Uterus (tissue), 4 donors: ENCODE measurements at places on chromosomes 12 and 14.

- H3K27ac ChIP-seq, result no peak overlapping the region
- no peak for DNase-seq
- H3K36me3 ChIP-seq, result no peaks in the 10 kb centered on the region
- H3K4me1 ChIP-seq, result no peaks in the 10 kb centered on the region
- no peak overlapping the region for H3K4me3 ChIP-seq
These were observed 39.8 kb downstream of the GRIN2B start for GRCh38 chr12:13941258-13942249.

GRCh38 chr14:56121816-56122215 lies 3.6 kb downstream of the PELI2 start:
- no peak overlapping the region for H3K27ac ChIP-seq
- DNase-seq, result no peak
- no peaks in the 10 kb centered on the region for H3K36me3 ChIP-seq

GRCh38 chr12:113980537-113981337 lies 14.6 kb upstream of the RBM19 start:
- peak; percentile 24 for DNase-seq
- H3K36me3 ChIP-seq, result no peaks in the 10 kb centered on the region
- H3K27ac ChIP-seq, result no peak overlapping the region
- no peaks in the 10 kb centered on the region for H3K4me1 ChIP-seq
- H3K4me3 ChIP-seq, result no peak overlapping the region

GRCh38 chr12:67270622-67271021 lies 1.5 kb downstream of the CAND1 start:
- no peaks in the 10 kb centered on the region for H3K36me3 ChIP-seq
- peak overlapping the region; percentile 97 for H3K4me3 ChIP-seq
- no peaks in the 10 kb centered on the region for H3K27me3 ChIP-seq

DNA sequence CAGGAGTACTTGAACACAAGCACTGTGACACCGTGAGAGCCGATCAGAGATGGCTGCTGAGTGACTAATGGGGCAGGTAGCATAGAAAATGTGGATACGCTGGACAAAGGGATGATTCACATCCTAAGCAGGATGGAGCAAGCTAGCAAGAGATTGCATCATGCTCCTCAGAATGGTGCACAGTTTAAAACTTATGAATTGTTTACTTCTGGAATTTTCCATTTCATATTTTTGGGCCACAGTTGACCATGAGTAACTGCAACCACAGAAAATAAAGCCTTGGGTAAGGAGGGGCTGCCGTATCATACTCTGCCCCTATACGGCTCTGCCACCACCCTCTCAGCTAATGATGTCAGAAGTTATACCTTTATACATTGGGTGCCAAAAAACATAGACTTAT lies 23.3 kb upstream of the MARK3 start:
- no peak for DNase-seq
- no peak overlapping the region for H3K27ac ChIP-seq
- no peak overlapping the region for H3K4me3 ChIP-seq
- H3K27me3 ChIP-seq, result no peaks in the 10 kb centered on the region
- no peaks in the 10 kb centered on the region for H3K4me1 ChIP-seq

- H3K27ac ChIP-seq, result no peak overlapping the region
- no peak overlapping the region for H3K4me3 ChIP-seq
- no peaks in the 10 kb centered on the region for H3K4me1 ChIP-seq
These were observed 10.1 kb downstream of the DIABLO start for GRCh38 chr12:122215771-122216170.

- no peak overlapping the region for H3K27ac ChIP-seq
- no peaks in the 10 kb centered on the region for H3K4me1 ChIP-seq
- no peaks in the 10 kb centered on the region for H3K36me3 ChIP-seq
- H3K4me3 ChIP-seq, result no peak overlapping the region
These were observed 46.4 kb downstream of the EMP1 start for GRCh38 chr12:13242936-13243335.

DNA sequence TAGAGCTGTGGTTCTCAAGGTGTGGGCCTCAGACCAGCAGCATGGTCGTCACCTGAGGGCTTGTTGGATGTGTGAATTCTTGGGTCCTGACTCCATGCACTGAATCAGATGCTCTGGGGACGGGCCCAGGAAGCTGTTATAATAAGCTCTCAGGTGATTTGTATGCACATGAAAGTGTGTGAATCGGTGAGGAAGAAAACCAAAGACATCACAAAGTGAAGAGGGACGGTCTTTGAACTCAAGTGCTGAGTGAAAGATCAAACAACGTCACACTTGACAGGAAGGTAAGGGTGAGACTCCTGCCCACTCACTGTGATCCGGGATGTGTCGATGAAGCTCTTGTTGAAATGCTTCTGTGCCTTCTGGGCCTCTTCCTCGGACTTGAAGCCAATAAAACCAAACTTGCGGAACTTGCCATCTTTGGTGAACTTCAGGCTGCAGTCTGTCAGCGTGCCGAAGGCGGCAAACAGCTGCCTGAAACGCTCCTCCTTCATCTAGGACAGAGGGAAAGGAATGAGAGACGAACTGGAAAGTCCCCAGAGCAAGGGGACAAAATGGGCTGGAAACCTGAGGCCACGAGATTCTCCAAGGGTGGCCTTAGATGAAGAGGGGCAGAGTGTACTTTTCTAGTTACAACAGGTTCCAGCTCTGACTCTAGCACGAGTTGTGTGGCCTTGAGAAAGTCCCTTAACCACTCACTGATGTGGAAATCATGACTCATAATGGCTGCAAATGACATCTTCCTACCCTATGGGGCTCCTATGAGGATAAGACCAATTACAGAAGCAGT lies 4.0 kb downstream of the RBM19 start:
- no peak overlapping the region for H3K27ac ChIP-seq
- DNase-seq, result no peak
- no peaks in the 10 kb centered on the region for H3K27me3 ChIP-seq
- no peak overlapping the region for H3K4me3 ChIP-seq
- H3K36me3 ChIP-seq, result no peaks in the 10 kb centered on the region
- peaks cover 2% of the 10 kb centered on the region for H3K4me1 ChIP-seq

DNA sequence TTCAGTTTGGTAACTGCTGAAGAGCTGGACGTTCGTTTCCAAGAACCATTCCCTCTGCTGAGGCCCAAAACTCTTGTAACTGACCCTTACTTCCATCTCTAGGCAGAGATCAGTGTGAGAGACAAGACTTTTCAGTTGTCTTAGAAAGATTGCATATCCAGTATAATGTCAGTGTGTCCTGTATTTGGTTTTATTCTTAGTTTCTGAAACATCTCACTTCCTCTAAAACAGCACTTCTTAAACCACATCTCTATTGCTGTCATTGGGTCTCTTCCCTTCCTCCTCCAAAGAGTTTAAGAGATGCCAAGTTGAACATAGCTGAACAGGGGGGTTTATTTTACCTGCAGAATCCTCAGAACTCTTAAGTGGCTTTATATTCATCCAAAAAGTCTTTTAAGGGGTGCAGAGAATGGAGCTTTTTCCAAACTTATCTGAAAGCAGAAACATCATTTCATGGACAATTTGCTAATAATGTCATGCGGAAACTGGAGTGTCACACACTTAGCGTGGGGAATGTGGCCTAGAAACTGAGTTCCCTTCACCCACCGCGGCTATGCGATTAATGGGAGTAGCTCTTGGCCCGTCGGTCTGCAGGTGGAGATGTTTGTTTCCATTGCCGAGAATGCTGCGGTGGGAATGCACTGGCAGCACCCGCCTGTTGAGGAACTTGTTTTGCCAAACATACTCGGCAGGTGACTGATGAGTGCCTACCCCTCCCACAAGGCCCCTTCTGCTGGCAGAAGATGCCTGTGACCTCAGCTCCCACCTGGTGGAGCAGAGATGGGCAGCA lies 148.2 kb downstream of the ADGRD1 start:
- no peak overlapping the region for H3K4me3 ChIP-seq
- H3K27me3 ChIP-seq, result no peaks in the 10 kb centered on the region
- H3K27ac ChIP-seq, result no peak overlapping the region
- peak; percentile 9 for DNase-seq
- no peaks in the 10 kb centered on the region for H3K36me3 ChIP-seq
- H3K4me1 ChIP-seq, result no peaks in the 10 kb centered on the region

DNA sequence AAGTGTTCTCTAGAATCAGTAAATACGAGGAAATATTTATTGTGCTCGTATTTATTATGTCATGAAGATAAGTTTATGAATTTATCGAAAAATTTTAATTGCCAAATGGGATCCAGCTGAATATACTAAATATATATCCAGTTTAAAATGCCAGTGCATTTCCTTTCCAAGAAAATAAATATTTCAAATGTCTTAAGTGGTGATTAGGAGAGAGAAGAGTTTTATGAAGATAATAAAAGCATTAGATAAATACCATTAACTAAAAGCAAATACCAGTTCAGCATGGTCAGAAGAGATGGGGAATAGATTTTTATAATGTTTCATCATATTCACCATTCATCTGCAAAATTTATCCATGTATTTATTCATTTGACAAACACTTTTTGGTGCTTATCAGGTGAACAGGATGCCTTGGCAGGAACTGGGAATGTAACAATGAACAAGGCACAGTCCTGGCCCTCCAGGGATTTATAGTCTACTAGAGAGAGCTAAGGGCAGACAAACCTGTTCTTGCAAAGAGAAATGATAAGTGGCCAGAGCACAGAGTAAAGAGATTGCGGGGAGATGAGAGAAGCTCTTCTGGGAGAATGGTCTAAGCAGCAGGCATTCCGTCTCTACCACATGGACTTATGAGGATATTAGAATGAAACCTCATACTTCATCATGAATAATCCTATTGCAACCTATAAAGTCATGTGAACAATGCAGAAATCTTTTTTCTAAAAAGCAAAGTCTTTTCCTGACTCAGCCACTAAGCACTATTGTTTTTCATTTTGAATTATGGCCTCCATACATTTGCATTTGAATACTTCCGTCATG lies 143.7 kb upstream of the ABCD2 start:
- DNase-seq, result no peak
- no peaks in the 10 kb centered on the region for H3K36me3 ChIP-seq
- no peak overlapping the region for H3K27ac ChIP-seq
- no peaks in the 10 kb centered on the region for H3K4me1 ChIP-seq
- no peak overlapping the region for H3K4me3 ChIP-seq
- no peaks in the 10 kb centered on the region for H3K27me3 ChIP-seq

DNA sequence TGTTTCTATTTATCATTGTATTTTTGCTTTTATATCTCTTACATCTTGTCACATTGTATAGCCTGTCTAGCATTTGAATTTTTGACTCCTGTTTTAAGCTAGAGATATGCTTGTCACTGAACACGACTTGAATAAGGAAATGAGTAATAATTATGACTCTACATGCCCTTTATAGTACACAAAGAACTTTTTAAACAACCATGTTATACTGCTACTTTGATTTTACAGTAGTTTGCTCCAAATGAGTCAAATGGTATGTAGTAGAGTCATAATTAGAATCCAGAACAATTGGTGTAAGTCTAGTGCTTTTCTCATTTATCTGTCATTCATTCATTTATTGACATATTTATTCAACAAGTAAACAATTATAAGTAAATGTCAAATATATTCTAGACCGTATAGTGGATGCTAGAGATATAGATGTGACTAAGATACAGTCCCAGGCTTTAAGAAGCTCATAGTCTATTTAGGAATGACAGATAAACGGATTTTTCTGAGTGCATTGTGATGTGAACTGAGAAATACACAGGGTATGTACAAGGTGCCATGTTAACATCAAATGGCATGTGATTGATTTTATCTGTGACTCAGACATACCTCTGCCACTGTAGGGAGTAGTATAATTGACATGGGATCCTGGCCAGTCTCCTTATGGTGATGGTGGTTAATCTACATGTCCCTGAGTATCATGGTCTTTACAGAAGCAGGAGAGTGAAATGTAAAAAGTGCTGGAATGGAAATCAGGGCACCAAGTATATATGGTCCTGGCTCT lies 799.7 kb downstream of the DIO2 start:
- H3K27me3 ChIP-seq, result no peaks in the 10 kb centered on the region
- H3K36me3 ChIP-seq, result no peaks in the 10 kb centered on the region
- no peak overlapping the region for H3K4me3 ChIP-seq
- DNase-seq, result no peak
- H3K4me1 ChIP-seq, result no peaks in the 10 kb centered on the region

DNA sequence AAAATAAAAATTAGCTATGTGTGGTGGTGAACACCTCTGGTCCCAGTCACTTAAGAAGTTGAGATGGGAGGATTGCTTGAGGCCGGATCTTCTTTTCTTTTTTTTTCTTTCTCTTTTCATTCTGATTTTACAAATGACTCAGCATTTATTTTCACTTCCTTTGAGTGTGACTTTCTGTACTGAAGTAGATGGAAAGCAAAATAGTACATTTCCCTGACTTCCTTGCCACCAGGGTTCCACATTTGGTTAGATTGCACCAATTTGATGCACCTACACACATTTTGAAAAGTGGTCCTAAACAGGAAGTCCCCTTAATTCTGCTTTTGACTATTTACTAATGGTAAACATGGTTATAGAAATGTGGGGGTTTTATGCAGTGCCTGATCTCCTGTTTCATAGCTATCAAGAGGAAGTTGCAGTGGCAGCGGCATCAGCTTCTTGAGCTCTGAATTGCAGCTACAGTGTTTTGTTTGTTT lies 13.0 kb upstream of the LEMD3 start:
- no peaks in the 10 kb centered on the region for H3K4me1 ChIP-seq
- H3K36me3 ChIP-seq, result no peaks in the 10 kb centered on the region
- no peaks in the 10 kb centered on the region for H3K27me3 ChIP-seq
- no peak for DNase-seq

DNA sequence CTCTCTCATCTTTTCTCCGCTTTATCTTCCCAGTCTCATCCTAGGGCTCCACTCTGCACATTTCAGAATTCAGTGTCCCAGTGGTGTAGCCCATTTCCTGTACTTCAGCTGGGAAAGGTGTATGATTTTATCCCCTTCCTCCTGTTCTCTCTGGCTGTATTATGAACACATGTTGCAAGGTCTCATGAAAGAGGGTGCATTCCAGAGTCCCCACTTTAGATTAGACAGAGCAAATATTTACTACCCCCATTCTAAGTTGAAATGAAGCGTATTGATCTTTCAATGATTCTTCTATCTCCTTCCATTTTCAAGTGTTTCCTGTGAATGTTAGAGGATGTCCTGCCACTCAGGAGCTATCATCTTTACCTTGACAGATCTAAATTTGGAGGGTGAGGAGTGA lies 123.2 kb downstream of the WIF1 start:
- no peaks in the 10 kb centered on the region for H3K36me3 ChIP-seq
- H3K27ac ChIP-seq, result no peak overlapping the region
- no peak for DNase-seq
- no peaks in the 10 kb centered on the region for H3K27me3 ChIP-seq
